ENCODE measurements at places on chromosomes 2 and 18. TPM values are rescaled to one million over a fixed set of nuclear protein-coding genes. Genes with fewer than 3 reads are reported as not detected.

Gene ASXL3
- 0.60 TPM for total RNA-seq

Gene ACAA2
- 28.0 TPM for total RNA-seq

DNA sequence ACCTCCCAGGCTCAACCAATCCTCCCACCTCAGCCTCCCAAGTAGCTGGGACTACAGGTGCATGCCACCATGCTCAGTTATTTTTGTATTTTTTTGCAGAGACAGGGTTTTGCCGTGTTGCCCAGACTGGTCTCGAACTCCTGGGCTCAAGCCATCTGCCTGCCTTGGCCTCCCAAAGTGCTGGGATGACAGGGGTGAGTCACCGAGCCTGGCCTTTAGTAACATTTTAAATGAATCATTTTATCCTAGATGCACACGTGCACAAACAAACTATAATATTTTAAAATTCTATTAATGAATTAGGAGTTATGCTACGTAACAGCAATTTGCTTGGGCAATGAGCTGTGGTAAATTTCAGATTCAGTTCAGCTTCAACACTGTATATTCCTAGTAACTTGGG lies 862.5 kb upstream of the ID2 start:
- H3K4me1 ChIP-seq: no peaks in the 10 kb centered on the region
- no peaks in the 10 kb centered on the region for H3K36me3 ChIP-seq
- no peak overlapping the region for H3K4me3 ChIP-seq
- H3K27ac ChIP-seq: no peak overlapping the region

- H3K36me3 ChIP-seq: no peaks in the 10 kb centered on the region
- no peak overlapping the region for H3K4me3 ChIP-seq
- no peaks in the 10 kb centered on the region for H3K27me3 ChIP-seq
These were observed 23.6 kb upstream of the SERPINE2 start for GRCh38 chr2:224062481-224063297.

DNA sequence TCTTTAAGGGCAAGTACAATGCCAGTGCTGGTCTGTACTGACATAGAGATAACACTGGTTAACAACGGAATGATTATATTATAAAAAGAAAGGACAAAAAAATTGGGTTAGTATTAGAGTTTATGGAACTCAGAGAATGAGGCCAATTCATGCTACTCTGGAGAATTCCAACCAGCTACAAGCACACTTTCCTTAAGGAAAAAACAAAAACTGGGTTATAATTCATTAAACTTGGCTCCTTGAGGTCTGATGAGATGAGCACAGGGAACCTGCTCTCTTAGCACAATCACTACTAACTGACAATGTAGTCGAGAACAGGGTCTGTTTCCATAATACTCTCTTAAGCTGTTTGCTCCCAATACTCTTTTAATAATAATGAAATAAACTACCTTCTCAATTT lies 165.3 kb downstream of the NRXN1 start:
- H3K27ac ChIP-seq: no peak overlapping the region
- H3K36me3 ChIP-seq: no peaks in the 10 kb centered on the region
- H3K4me3 ChIP-seq: no peak overlapping the region
- H3K27me3 ChIP-seq: no peaks in the 10 kb centered on the region

DNA sequence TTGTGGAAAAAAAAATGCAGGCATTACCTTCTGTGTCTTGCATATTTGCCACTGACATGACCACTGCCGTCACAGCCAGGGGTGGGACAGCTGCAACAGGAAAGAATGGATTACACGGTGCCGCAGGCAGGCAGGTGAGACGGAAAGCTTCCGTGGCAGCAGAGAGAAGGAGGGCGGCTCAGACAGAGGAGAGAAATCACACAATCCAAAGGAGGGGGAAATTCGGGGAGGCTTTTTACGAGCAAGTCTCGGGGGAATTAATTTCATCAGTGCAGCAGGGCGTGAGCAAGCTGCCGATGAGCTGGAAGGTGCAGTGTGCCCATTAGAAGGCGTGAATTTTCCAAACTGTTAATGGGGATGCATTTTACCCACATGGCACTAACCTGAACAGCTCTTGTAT lies 234.8 kb upstream of the PXDN start:
- no peak overlapping the region for H3K27ac ChIP-seq
- H3K4me3 ChIP-seq: no peak overlapping the region
- no peaks in the 10 kb centered on the region for H3K4me1 ChIP-seq
- no peak for DNase-seq
- no peaks in the 10 kb centered on the region for H3K27me3 ChIP-seq
- H3K36me3 ChIP-seq: no peaks in the 10 kb centered on the region

- peaks cover 31% of the 10 kb centered on the region for H3K4me1 ChIP-seq
- H3K27ac ChIP-seq: no peak overlapping the region
- no peak overlapping the region for H3K4me3 ChIP-seq
- no peak for DNase-seq
- peaks cover 32% of the 10 kb centered on the region for H3K36me3 ChIP-seq
These were observed 79.8 kb downstream of the XRCC5 start for GRCh38 chr2:216188956-216189355.

DNA sequence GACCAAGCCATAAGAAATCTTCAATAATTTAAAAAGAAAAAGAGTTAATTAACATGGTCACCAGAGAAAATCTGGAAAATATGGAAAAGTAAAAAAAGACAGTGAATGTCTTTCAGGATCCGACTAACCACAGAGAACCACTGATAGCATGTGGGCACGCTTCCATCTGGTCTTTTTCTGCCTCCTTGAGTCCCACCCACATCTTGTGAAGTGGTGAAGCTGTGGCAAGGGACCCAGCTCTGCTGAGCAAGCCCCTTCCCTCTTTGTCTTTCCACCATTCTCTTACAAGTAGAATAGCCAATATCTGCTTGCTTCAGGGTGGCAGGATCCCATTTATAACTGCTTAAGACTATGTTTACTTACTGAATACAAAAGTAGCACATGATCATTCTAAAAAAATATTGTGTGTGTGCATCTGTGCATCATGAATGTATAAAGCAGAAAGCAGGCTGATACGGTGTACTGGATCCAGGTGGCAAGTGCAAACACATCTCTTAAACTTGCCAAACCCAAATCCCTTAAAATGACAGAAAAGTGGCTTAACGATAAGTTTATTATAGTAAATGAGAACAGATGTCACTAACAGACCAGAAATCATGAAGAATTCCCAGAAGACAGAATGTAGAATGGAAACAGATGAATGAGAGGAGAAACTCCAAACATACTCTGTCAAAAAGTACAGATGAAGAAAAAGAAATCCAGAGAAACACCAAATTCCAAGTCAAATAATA lies 52.3 kb downstream of the FOXI3 start:
- peaks cover 34% of the 10 kb centered on the region for H3K27me3 ChIP-seq
- no peaks in the 10 kb centered on the region for H3K36me3 ChIP-seq
- H3K27ac ChIP-seq: no peak overlapping the region

DNA sequence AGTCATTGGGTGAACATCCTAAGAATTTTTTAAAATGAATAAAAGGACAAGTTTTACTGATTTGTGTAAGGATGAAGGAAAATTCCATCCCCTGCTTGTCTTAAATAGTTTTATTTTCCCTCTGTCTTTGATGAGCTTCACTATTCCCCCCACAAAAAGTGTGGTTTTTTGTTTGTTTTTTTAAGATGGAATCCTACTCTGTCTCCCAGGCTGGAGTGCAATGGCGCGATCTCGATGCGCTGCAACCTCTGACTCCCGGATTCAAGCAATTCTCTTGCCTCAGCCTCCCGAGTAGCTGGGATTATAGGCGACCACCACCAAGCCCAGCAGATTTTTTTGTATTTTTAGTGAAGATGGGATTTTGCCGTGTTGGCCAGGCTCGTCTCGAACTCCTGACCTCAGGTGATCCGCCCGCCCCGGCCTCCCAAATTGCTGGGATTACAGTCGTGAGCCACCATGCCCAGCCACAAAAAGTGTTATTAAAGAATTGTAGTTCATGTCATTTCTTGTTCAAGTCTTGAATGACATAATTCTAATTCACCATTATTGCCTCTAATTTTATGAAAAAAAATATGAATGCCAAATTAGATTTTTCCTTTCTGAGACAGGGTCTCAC lies 91.7 kb downstream of the AGPS start:
- no peak for DNase-seq
- H3K4me3 ChIP-seq: no peak overlapping the region
- H3K27me3 ChIP-seq: no peaks in the 10 kb centered on the region
- no peaks in the 10 kb centered on the region for H3K4me1 ChIP-seq
- no peak overlapping the region for H3K27ac ChIP-seq
